ENCODE measurements at places on chromosomes 6 and 20. TPM values are rescaled to one million over a fixed set of nuclear protein-coding genes. Genes with fewer than 3 reads are reported as not detected.

The HELZ2 gene
- 32.0 TPM for total RNA-seq

The MARCKS gene
- 74.2 TPM for total RNA-seq

The TUBE1 gene
- 20.3 TPM for total RNA-seq

The PLA2G7 gene
- 0.13 TPM for total RNA-seq

The RIPOR3 gene
- 0.13 TPM for total RNA-seq

The SUPT3H gene
- 7.3 TPM for total RNA-seq

The PPP1R18 gene
- total RNA-seq = 79.1 TPM

The C20orf204 gene
- total RNA-seq = 0.75 TPM

The BPI gene
- total RNA-seq = 0.79 TPM
